ENCODE measurements at places on chromosomes 5 and 9.

GRCh38 chr5:127353327-127353726 lies 62.7 kb downstream of the MEGF10 start:
- no peak for DNase-seq

DNA sequence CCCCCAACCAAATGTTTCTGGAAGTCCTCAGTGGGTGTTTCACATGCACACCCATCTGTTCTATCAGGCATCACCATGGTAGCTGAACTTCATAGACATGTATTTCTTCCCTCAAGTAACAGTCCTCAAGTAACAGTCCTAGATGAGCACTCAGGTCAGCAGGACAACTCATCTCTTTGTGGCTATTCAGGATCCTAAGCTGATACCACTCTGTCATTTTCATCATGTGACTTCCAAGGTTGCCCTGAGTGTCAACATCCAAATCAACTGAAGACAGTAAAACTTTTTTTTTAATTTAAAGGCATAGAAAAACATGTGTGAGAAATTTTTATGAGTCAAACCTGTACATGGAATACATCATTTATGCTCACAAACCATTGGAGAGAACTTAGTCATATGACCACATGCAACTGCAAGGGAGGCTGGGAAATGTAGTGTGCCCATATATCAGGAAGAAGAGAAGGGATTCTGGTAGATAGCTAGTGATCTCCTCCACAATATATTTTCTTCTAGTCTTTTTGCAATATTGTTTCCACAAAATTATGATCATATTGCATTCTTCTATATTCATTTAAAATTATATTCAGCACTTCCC lies 64.2 kb upstream of the FST start:
- DNase-seq, result no peak

DNA sequence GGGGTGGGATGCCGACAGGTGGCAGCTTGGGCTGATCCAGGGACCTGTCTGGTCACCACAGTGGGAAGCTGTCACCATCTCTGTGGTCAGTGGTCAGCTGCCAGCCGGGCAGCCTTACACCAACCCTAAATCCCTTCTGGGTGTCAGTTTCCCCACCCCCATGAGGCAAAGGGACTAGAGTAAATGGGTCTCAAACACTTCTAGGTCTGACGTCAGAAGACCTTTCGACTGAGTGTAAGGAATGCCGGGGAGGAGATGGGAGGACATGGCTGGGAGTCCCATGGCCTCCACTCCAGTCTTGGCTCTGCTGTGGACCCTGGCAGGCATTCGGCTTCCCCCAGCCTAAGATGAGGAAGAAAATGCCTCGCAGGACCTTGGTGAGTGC lies 40.3 kb upstream of the SLC25A51 start:
- no peak for DNase-seq

DNA sequence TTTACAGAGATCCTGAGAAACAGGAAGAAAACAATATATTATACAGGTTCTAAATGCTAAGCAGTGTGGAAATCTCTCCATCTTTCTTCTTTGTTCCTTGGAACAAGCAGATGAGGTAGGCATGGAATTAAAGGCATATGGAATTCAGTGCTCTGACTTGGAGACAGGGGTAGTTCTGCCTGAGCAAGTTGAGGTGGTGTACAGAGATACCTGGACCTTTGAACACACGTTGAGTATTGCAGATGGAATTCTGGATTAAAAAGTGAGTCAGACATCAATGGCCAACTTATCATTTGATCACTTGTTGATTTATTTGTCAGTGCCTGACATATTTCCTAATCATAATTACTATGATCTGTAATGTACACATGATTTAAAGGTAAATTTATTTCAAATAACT lies 293.9 kb upstream of the IRX4 start:
- DNase-seq, result no peak

GRCh38 chr9:78462611-78463010 lies 165.7 kb downstream of the PSAT1 start:
- no peak for DNase-seq

GRCh38 chr5:107985144-107985543 lies 314.4 kb upstream of the EFNA5 start:
- DNase-seq, result no peak

- DNase-seq, result no peak
Measured at GRCh38 chr5:73682176-73682575, 56.2 kb downstream of the ARHGEF28 start.

DNA sequence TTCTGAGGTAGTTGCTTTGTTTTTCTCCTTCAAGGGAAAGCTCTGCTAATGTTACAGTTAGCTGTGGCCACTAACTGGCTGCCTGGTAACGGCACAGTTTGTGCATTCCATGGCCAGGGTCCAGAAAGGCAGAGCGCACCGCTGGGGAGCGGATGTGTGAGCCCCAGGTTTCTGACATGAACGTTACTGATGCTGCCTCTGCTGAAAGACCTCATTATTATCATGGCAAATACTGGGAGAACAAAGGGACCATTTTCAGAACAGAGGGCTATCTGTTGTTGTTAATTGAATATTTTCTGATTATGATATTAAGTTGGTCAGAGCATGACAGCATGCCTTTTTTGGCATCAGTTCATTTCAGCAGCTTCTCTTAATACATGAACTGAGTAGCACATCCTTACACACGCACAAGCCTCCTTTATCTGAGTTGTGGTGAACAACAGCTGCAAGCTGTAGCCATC lies 134.1 kb downstream of the NUDT12 start:
- no peak for DNase-seq

GRCh38 chr5:172870291-172870714 lies 36.3 kb downstream of the ERGIC1 start:
- DNase-seq, result no peak

DNA sequence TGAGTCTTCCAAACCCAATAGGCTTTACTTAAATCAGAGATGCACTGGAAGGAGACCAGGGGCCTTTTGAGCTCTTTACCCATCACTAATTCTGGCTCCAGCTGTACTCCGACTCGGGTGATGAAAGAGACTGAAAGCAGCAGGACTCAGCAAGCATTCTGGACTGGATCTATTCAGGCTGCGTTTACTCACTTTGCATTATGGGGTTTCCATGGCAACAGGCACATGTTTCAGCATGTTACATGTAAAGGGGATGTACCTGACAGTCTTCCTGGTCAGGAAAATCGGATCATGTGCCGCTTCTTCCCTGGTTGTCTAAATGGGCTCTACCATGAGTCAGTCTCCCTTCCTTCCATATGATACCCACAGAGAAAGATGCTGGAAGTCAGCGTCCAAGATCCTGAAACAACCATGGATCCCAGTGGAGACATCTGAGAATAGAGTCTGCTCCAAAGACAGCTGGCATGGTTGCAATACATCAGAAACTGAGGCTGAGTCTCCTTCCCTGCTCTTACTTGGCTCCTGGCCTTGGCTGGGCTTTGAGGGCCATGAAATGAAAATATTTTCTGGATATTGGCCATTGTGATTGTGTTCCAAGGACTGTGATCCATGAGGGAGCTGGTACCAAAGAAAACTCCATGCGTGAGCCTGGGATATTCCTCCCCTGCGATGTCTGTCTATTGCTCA lies 102.5 kb upstream of the TNC start:
- DNase-seq, result no peak

- DNase-seq, result no peak
Measured at GRCh38 chr9:29875547-29875946, 2302.3 kb upstream of the C9orf72 start.

DNA sequence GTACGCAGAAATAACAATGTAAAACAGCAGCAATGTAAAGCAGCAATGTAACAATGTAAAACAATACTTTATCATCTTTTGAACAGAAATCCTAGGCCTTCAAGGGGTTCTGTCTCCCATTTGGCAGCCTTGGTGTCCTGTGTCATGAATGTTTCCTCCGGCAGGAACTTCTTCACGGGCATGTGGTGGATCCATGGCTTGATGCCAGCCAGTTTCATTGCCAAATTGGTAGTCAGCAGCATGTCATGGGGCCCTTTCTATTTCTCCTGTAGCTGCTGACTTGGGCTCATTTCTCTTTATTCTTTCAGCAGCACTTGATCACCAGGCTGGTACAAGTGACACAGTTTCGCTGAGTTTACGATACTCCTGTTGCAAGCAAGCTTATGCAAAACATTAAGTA lies 275.3 kb downstream of the HTR1A start:
- no peak for DNase-seq

GRCh38 chr9:134962065-134962972 lies 44.6 kb upstream of the FCN1 start:
- no peak for DNase-seq

- DNase-seq, result no peak
Measured at GRCh38 chr5:54764102-54765090, 221.0 kb downstream of the ESM1 start.

GRCh38 chr5:16505904-16506303 lies 40.3 kb upstream of the ZNF622 start:
- no peak for DNase-seq

DNA sequence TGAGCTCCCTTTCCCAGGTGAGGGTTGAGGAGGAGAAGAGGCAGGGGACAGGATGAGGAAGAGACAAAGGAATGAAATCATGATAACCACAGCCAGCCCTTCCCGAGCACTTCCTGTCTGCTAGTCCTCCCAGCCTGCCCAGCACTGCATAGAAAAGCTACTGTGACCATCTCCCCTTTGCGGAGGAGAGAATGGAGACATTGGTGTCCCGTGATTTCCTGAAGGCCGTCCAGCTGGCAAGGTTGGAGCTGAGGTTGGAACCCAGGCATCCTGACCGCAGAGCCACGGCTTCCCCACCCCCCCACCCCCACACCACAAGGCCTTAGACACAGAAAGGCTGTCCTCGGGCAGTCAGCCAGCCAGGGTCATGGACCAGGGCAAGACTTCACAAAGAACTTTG lies 131.1 kb upstream of the ICE1 start:
- no peak for DNase-seq

DNA sequence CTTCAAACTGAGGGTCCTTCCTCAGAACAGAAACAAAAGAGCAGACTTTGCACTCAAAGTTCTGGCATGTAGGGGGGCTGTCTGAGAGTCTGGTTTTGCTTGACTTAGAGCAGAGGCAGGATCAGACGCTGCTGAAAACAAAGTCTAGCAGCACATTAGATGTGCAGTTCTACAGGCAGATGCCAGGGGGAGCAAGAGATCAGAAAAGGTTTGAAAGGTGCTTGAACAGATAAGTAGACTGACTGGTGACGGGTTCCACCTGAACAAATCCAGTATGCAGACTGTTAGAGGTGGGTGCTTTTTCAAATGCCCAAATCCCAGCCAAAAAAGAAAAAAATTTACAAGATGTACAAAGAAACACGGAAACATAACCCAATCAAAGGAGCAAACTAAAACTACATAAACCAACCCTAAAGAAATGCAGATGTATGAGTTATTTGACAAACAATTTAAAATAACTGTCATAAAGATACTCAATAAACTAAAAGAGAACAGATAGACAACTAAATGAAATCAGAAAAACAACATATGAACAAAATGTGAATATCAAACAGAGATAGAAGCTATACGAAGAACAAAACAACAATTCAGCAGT lies 194.7 kb upstream of the FREM1 start:
- peak; percentile 14 for DNase-seq

DNA sequence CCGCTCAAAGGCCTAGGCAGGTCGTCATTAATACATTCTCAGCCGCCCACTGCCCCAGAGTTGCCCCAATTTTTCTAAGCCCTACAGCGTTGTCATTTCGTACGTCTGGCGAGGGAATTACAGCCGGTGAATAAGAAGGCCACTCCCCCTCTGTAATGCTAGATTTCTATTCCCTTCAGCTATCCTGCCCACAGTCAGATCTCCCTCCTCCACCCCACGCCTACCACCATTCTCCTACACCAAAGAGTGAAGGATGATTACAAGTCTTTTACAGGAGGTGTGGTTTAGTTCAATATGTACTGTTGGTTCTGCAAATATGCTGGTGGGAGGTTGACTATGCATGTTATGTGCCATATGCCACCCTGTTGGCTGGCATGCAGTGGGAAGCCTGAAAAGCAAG lies 83.7 kb upstream of the SMIM15 start:
- no peak for DNase-seq

DNA sequence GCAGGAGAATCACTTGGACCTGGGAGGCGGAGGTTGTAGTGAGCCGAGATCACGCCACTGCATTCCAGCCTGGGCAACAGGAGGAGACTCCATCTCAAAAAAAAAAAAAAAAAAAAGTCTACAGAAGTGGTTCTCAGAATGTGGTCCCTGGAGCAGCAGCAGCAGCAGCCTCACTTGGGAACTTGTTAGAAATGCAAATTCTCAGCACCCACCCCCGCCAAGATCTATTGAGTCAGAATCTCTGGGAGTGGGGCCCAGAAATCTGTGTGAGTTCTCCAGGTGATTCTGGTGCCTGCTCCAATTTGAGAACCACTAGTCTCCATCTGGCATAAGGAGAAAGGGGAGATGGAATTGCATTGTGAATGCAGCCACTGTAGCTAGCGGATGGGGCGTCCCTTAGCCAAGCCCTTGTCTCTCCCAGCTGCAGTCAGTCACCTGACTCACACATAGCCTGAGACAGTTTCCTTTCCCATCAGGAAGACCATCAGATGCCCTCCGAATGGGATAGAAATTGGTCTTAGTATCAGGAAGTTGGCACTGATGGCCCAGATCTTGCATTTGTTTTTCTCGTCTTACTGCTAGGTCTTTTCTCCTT lies 12.2 kb upstream of the PTCH1 start:
- no peak for DNase-seq

DNA sequence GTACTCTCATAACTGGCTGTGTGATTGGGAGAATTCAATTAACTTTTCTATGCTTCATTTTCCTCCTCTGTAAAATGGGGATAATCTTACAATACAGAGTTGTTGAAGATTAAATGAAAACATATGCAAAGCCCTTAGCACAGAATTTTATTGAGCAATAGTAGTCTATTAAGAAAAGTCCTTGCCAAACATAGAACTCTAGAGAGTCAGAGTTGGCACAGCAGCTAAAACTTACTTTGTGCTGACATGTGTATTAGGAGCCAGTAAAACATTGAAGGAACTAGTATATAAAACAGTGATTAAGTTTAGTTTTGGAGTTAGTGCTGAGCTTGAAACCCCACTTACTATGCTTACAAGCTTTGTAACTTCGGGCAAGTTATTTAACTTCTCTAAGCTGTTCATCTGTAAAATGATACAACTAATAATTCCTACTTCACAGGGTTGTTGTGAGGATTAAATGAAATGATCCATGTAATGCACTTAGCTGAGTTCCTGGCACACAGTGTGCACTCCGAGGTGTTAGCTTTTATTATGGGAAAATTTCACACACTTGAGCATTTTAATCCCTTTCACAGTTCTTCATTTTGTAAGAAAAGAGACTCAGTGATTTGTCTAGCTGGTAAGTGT lies 20.0 kb upstream of the GRIN3A start:
- DNase-seq, result no peak

GRCh38 chr9:135533674-135534073 lies 12.3 kb upstream of the OBP2A start:
- no peak for DNase-seq

DNA sequence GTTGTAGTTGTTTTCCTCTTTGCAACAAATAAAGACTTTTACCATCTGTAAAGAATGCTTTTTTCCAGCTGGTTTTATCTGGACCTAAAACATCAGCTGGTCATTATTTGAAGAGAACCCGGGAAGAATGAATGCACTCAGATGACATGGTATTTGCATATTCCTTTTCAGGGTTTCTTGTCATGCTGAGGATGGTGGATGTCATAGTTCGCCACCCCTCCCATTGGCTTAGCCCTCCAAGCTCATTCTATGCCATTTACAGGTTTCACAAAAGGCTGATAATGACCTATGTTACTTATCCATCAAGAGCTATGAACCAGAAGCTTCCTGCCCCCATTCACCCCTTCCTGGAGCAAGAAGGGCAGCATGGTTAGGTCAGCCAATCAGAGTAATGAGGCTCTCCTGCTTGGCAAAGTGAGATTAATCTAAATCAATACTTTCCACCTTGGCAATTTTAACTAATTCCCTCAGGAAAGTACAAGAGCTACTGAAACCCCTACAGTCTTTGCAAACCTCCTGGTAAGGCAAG lies 440.5 kb upstream of the TLE4 start:
- no peak for DNase-seq

All from stimulated activated CD4-positive, alpha-beta T cell treated with anti-CD3 and anti-CD28 coated beads, Interleukin-15, amount 100 ng/mL, for 48 hours (primary cell).